ENCODE measurements at places on chromosomes 4 and X.
A peak's percentile ranks its signal among the peaks of the same experiment; 100 is the strongest.

DNA sequence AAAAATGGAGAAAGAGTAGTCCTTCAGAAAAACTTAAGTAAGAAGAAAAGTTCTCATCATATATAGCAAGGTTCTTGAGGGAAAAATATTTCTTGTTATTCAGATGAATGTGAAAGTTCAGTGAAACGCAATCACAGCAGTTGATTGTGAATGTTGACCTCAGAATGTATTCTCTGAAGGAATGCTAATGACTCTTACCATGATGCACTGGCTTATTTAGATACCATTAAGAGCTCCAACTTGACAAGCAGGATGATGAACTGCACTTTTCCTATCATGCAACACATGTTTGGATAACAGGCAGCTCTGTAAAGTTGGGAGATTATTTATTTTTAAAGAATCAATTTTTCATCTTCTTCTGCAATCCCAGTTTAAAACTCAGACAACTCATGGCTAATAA, 115.5 kb upstream of the MYOZ2 start:
- peak overlapping the region; percentile 91 for H3K27ac ChIP-seq
- H3K4me3 ChIP-seq = no peak overlapping the region
- peaks cover 88% of the 10 kb centered on the region for H3K4me1 ChIP-seq
- no peak for DNase-seq

DNA sequence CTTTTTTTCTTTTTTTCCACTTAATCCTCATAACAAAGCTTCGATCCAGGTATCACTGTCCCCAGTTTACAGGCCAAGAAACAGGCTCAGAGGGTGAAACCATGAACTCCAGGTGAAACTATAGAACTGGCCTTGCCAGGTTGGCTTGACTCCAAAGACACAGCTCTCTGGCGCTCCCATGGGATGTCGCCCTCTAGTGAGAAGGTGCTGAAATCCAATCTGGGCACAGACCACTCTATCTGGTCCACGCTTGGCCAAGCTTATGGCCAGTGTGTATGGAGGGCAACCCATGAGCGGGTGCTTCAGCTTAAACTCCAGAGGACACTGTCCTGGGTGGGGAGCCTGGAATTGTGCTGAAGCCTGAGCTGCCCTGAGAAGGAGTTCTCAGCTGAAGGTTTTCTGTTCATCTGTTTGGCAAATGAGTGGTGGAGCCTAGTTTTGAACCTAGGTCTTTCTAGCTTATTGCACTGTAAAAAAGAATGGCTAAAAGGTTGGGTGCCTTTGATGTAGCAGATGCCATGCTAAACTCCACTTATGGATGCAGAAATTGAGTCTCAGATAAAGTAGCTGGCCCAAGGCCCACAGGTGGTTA, 70.5 kb downstream of the SEL1L3 start:
- H3K4me3 ChIP-seq = no peak overlapping the region
- no peaks in the 10 kb centered on the region for H3K27me3 ChIP-seq
- H3K27ac ChIP-seq = no peak overlapping the region
- no peaks in the 10 kb centered on the region for H3K4me1 ChIP-seq
- DNase-seq = no peak

DNA sequence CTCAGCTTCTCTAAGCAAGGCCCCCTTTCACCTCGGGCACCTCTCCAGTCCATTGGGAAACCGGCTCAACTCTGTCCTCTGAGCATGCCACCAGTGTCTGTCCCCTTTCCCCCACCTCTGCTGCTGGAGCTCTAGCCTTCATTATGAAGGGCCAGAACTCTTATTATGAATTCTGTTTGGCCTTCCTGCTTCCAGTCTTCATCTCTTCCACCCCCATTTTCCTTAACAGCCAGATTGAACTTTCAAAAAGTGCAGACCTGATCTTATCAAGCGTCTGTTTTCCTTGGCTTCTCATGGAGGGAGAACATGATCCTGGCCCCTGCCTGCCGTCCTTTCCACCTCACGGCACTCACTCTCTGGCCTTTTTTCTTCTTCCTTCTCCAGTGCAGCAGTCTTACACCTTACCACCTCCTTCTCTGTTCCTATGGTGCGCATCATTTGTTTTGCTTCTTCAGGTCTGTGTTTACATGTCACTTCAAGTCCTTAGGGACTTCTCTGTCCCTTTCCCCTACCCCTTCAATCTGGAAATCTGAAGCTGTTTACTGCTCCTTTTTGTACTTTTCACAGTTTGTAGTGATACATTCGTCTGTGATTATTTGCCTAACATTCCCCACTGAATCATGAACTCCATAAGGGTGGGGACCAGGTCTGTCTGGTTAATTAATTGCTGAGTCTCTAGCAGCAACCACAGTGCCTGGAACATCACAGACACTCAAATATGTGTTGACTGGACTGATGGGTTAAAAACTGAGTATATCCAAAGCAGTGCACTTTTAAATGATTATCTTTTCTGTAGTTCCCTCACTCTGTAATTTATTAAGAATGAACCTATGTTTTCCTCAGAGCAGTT, 55.8 kb downstream of the FNIP2 start:
- H3K27ac ChIP-seq = peak overlapping the region; percentile 62
- peaks cover 6% of the 10 kb centered on the region for H3K36me3 ChIP-seq
- H3K4me3 ChIP-seq = no peak overlapping the region
- DNase-seq = no peak
- no peaks in the 10 kb centered on the region for H3K27me3 ChIP-seq

GRCh38 chr4:1011022-1011665, at the start of gene FGFRL1:
TSS of gene FGFRL1 (plus strand) at chr4:1011626. CDS start at chr4:1012486, 860 bp downstream.
- peak; percentile 97 for DNase-seq
- H3K27me3 ChIP-seq = peaks cover 1% of the 10 kb centered on the region
- H3K4me3 ChIP-seq = peak within 1 kb of the TSS; percentile 77
- H3K27ac ChIP-seq = peak within 1 kb of the TSS; percentile 73

DNA sequence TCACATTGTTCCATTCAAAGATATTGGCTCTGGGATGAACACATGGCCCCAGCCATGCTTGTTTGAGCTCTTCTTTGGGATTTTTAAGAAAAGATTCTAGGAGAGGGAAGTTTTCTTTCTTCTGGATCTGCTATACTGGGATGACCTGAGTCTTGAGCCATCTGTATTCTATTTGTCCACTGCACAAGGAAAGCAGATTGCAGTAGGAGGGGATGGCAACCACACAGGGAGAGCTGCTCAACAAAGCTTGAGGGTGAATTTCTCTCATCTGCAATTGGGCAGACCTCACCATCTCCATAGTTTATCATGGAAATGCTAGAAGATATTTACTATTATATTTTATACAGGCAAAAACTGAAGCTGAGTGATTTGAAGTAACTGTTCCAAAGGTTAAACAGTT, 34.3 kb downstream of the ADH7 start:
- no peak overlapping the region for H3K4me3 ChIP-seq
- no peaks in the 10 kb centered on the region for H3K36me3 ChIP-seq
- DNase-seq = no peak
- H3K27ac ChIP-seq = no peak overlapping the region
- no peaks in the 10 kb centered on the region for H3K27me3 ChIP-seq

DNA sequence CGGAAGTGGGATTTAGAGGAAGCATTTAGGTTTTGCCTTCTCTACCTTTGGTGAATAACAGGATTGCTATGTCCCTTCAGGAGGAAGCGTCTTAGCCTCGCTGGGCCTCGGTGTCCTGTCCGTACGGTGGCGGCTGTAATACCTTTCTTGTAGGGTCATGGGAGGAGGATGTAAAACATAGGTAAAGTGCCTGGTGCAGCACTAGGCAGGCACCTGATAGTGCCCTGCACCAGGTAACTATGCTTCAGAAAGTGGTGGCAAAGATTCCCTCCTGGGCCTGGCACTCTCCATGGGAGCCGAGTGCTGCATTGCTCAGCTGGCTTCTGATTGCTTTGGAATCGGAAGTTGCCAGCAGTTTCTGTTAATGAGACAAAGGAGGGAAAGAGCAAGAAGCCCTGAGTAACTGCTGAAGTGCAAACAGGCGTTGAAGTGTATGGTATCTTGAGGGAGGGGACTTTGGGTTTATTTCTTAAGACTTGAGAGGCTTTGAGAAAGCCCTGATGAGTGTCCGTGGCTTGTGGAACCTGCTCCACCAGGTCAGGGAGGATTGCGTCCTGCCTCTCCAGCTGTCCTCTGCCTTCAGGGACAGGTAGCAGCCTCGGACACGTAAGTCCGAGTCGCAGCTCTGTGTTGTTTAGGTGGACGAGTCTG, 45.8 kb downstream of the TBC1D14 start:
- peaks cover 48% of the 10 kb centered on the region for H3K4me1 ChIP-seq
- no peak overlapping the region for H3K27ac ChIP-seq
- no peak for DNase-seq
- no peaks in the 10 kb centered on the region for H3K36me3 ChIP-seq
- H3K4me3 ChIP-seq = no peak overlapping the region
- no peaks in the 10 kb centered on the region for H3K27me3 ChIP-seq

- DNase-seq = no peak
- no peaks in the 10 kb centered on the region for H3K36me3 ChIP-seq
- no peaks in the 10 kb centered on the region for H3K4me1 ChIP-seq
- H3K27me3 ChIP-seq = no peaks in the 10 kb centered on the region
Observed at GRCh38 chrX:98646351-98646750, 1762.6 kb downstream of the RPA4 start.

DNA sequence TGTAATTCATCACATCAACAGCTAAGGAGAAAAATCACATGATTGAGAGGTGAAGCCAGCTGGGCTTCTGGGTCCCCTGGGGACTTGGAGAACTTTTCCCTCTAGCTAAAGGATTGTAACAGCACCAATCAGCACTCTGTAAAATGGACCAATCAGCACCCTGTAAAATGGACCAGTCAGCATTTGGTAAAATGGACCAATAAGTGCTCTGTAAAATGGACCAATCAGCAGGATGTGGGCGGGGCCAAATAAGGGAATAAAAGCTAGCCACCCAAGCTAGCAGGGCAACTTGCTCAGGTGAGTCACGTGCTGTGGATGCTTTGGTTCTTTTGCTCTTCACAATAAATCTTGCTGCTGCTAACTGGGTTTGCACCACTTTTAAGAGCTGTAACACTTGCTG, 1248.3 kb downstream of the PCDH18 start:
- no peak overlapping the region for H3K27ac ChIP-seq
- no peak overlapping the region for H3K4me3 ChIP-seq
- no peaks in the 10 kb centered on the region for H3K36me3 ChIP-seq
- no peak for DNase-seq
- no peaks in the 10 kb centered on the region for H3K4me1 ChIP-seq

DNA sequence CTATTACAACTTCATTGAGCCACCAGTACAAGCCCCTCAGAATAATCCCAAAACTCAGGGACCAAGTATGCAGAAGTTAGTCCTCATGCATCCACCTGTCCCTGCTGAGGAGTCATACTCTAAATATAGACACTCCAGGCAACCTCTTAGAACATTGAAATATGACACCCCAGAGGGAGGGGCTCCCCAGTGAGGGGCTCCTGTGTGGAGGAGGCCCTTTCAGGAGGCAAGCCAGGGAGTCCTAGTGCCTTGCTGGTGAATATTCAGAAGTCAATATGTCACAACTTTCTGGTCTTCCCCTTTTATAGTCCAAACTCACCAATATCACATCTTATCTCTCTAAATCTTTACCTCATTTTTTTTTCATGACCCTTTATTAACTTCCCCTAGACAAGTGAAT, 1.6 kb upstream of the ARMCX6 start:
- no peak overlapping the region for H3K4me3 ChIP-seq
- H3K27me3 ChIP-seq = no peaks in the 10 kb centered on the region
- no peak overlapping the region for H3K27ac ChIP-seq
- no peak for DNase-seq
- peaks cover 17% of the 10 kb centered on the region for H3K4me1 ChIP-seq

Data from esophagus muscularis mucosa (tissue), 4 donors.